Activated T-helper 2 cell treated with anti-CD3 and anti-CD28 coated beads, Interferon-gamma antibody, Interleukin-2, Interleukin-4, amounts not matched to agents 10 μg/mL and 5 μg/mL and 100 μg/mL, durations not matched to agents 14 hours and 24 hours and 36 hours (primary cell): ENCODE measurements at places on chromosomes 1 and 21.

DNA sequence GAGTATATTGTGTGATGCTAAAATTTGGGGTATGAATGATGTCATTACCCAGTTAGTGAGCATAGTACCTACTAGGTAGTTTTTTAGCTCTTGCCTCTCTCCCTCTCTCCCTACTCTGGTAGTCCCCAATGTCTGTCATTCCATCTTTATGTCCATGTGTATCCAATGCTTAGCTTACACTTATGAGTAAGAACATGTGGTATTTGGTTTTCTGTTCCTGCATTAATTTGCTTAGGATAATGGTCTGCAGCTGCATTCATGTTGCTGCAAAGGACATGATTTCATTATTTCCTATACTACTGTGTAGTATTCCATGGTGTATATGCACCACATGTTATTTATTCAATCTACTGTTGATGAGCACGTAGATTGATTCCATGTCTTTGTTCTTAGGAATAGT, 54.4 kb upstream of the NEGR1 start:
- no peak overlapping the region for H3K4me3 ChIP-seq
- H3K36me3 ChIP-seq: no peaks in the 10 kb centered on the region
- H3K27ac ChIP-seq: no peak overlapping the region
- H3K4me1 ChIP-seq: no peaks in the 10 kb centered on the region
- no peak for DNase-seq
- H3K27me3 ChIP-seq: no peaks in the 10 kb centered on the region

DNA sequence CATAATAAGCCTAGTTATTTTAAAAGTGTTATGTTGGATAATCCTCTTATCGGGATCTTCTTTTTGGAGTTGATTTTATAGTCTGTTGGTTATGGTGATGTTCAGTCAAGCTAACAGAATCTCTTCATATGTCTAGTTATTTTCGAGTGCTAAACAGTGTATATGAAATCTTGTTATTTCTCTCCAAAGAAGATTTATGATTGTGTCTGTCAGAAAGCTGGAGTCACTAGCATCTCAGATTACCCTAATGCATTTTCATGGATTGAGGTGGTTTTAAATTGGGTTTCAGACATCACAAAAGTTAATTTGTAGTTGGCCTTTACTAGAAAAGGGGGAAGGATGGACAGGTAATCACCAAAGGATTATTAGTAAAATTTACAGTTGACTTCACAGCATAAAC, 13.3 kb downstream of the MAEL start:
- peaks cover 13% of the 10 kb centered on the region for H3K27me3 ChIP-seq
- no peak overlapping the region for H3K4me3 ChIP-seq
- DNase-seq: no peak
- H3K36me3 ChIP-seq: no peaks in the 10 kb centered on the region
- H3K4me1 ChIP-seq: peaks cover 16% of the 10 kb centered on the region
- H3K27ac ChIP-seq: no peak overlapping the region

DNA sequence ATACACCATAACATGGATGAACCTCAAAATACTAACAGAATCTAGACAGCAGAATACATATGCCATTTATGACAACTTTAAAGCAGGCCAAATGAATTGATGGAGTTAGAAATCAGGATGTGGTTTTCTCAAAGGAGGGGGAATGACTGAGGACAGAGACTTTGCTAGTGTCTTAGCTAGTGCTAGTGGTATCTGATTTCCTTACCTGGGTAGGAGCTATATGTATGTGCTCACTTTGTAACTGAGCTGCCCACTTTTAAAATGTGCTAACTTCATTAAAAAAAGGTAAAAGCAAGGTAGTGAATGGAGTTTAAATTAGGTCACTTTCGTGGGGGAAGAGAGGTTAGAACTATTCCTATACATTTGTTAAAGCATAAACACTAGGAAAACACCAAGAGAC, 2.6 kb downstream of the GTF2B start:
- peaks cover 40% of the 10 kb centered on the region for H3K4me1 ChIP-seq
- H3K27me3 ChIP-seq: no peaks in the 10 kb centered on the region
- H3K36me3 ChIP-seq: peaks cover 38% of the 10 kb centered on the region
- H3K4me3 ChIP-seq: peak overlapping the region; percentile 61

DNA sequence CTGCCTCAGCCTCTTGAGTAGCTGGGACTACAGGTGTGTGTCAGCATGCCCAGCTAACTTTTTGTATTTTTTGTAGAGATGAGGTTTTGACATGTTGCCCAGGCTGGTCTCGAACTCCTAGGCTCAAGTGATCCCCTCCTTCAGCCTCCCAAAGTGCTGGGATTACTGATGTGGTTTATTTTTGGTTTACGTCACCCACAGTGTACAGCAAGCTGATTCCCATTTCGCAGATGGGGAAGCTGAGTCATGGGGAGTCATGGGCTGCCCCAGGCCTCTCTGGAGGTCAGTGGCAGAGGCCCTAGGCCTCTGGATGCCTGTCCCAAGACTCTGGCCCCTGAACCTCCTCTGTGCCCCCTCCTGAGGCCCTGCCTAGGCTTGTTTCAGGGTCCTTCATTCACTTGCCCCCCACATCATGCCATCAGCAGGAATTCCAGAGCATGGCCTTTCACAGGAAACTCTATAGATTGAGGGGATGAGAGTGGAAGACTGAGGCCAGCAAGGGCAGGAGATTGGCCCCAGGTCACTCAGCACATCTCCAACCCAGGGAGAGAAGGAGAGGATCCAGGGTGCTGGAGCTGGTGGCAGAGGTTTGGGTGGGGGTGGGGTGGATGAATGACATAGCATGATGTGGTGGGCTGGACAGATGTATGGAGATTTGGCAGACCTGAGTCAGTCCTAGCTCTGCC, 266.0 kb downstream of the PTPRU start:
- no peak overlapping the region for H3K4me3 ChIP-seq
- H3K4me1 ChIP-seq: no peaks in the 10 kb centered on the region
- no peak for DNase-seq
- peaks cover 2% of the 10 kb centered on the region for H3K27me3 ChIP-seq
- no peaks in the 10 kb centered on the region for H3K36me3 ChIP-seq
- H3K27ac ChIP-seq: no peak overlapping the region

DNA sequence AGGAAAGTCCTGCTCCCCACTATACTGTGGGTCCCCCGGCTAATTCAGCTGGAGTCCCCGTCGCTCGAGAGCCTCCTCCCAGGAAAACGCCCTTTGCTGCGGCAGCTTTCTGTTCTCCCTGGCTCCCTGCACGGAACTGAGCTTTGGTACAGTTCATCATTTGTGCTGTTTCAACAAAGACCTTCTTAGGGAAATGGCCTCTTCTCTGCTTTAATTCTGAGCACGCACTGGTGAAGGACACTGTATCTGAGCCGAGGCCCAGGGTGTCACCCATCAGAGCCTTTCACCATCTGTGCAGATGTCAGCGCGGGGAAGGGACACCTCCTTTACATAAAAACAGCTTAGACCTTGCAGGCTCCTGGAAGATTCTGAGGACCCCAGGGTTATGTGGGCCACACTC, 13.5 kb upstream of the PEX10 start:
- H3K4me1 ChIP-seq: no peaks in the 10 kb centered on the region
- no peak for DNase-seq
- no peak overlapping the region for H3K27ac ChIP-seq
- H3K36me3 ChIP-seq: no peaks in the 10 kb centered on the region

DNA sequence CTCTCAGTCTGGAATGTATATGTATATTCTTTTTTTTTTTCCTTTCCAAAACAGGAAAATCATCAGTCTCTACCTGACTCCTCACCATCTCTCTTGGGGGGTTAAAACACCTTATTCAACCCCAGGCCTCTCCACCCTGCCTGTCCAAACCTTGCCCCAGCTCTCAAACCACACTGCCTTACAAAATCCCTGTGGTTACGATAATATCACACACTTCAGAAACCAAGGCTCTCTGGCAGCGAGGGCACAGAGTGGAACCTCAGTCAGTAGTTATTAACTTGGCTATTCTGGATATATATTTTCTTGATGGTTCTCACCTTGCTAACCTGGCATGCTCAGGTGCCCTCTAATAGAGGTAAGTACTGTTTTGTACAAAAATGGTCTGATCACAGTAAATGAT, 24.7 kb downstream of the KIAA0040 start:
- no peak for DNase-seq
- peak overlapping the region; percentile 3 for H3K27ac ChIP-seq
- peaks cover 80% of the 10 kb centered on the region for H3K36me3 ChIP-seq
- H3K4me3 ChIP-seq: no peak overlapping the region

GRCh38 chr1:154595621-154596020, 12.4 kb downstream of the ADAR start:
- no peak overlapping the region for H3K4me3 ChIP-seq
- DNase-seq: no peak
- H3K27me3 ChIP-seq: no peaks in the 10 kb centered on the region
- H3K36me3 ChIP-seq: peaks cover 92% of the 10 kb centered on the region
- no peak overlapping the region for H3K27ac ChIP-seq
